ENCODE measurements at places on chromosomes 6 and 20. TPM values are rescaled to one million over a fixed set of nuclear protein-coding genes. Genes with fewer than 3 reads are reported as not detected.

The HLA-DQA2 gene
- not detected for total RNA-seq

The ARMH2 gene
- total RNA-seq = 4.7 TPM

The ARFGEF3 gene
- total RNA-seq = not detected

The MCHR2 gene
- not detected for total RNA-seq

The SLC24A3 gene
- total RNA-seq = not detected

The SLC2A10 gene
- not detected for total RNA-seq

The OR2J1 gene
- total RNA-seq = not detected

The CENPB gene
- total RNA-seq = 56.7 TPM

The CHMP4B gene
- 54.0 TPM for total RNA-seq

The LAMP5 gene
- total RNA-seq = not detected

The APCDD1L gene
- total RNA-seq = not detected

The STMND1 gene
- total RNA-seq = not detected

The PKIB gene
- total RNA-seq = 0.67 TPM

The XKR7 gene
- not detected for total RNA-seq

The PTCHD4 gene
- total RNA-seq = not detected

The FOXA2 gene
- total RNA-seq = not detected

The SLC44A4 gene
- total RNA-seq = not detected

The PRIM2 gene
- total RNA-seq = 12.0 TPM

The SLA2 gene
- total RNA-seq = 29.9 TPM

Data from CD4-positive, alpha-beta memory T cell (primary cell).